Stimulated activated CD8-positive, alpha-beta memory T cell treated with anti-CD3 and anti-CD28 coated beads, Interleukin-2, amount 100 ng/mL, for 1 hour (primary cell): ENCODE measurements at places on chromosomes 7 and 10.

GRCh38 chr10:126398383-126398743, 10.1 kb upstream of the ADAM12 start:
- DNase-seq = no peak

DNA sequence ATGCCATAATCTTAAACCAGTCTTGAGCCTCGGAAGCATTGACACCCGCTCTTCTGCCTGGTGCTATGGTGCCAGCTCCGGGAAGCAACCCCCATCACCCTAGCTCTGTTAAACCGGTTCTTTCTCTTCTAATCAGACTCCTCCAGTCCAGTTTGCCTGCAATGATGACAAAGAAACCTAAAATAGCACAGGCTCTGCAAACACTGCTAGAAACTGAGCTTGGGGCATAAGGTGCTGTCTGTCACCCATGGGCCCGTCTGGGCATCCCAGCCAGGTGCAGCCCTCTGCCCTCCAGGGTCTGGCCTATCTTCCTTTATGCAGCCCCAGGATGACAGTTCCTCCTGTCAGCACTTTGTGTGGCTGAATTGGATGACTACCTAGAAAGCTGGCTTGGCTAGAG, 14.2 kb upstream of the CAMK2G start:
- no peak for DNase-seq

- no peak for DNase-seq
These were observed 213.1 kb downstream of the ELFN1 start for GRCh38 chr7:1883031-1883761.

DNA sequence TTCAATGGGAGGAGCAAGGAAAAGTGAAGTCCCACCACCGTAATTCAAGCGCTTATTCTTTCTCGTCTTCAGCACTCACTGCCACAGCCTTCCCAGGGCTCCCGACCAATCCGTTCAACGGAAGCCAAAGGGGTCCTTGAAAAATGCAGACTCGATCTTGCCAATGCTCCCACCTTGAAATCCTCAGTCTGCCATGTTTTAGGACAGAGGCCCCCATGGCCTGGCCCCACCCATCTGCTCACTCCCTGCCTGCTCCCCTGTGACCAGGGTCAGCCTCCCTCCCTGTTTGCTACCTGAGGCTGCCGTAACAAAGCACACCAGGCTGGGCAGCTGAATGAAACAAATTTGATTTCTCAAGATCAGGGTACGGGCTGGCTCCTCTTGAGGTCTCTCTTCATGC, 3.0 kb upstream of the DNAAF5 start:
- DNase-seq = no peak

DNA sequence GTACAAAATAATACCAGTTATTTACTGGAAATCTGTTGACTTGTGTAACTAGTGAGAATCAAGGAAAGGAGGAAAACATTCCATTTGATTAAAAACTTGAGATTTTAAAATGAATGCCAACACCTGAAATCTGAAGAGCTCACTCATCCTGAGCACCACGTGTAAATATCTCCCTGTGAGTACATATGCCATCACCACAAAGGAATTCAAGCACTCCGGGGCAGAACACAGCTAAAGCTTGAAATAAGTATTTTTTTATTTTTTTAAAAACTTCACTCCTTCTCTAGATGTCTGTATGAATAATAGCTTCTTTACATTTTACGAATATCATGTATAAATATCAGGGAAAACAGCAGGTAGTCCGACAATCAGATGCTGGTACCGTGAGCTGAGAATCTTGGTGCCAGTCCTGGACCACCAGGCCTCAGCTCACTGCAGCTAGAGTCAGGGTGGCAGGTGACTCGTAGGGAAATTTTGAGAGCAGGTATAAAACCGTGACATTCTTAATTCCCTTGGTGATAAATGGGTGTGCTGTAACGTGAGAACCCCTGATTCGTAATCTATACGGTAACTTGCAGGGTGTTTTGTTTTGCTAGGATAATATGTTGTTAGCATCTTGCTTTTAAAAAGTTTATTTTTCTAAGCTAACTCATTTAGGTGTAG, 12.7 kb downstream of the LMTK2 start:
- DNase-seq = no peak
